T-helper 1 cell treated with Interleukin-12 subunit alpha and Interleukin-12 subunit beta and Interleukin-4 antibody, amounts not matched to agents 30 ng/mL and 1 ng/mL, for 36 hours (primary cell): ENCODE measurements at places on chromosomes 5 and 9. TPM values are rescaled to one million over a fixed set of nuclear protein-coding genes. Genes with fewer than 3 reads are reported as not detected.

The CCNJL gene
- not detected in 2 replicates for total RNA-seq

The ODF2 gene
- total RNA-seq: 43.4 and 47.0 TPM in 2 replicates

The PDZD2 gene
- total RNA-seq: not detected in 2 replicates

The ZMAT2 gene
- 62.0 and 63.3 TPM in 2 replicates for total RNA-seq

The TSLP gene
- total RNA-seq: 0.15 and 0.29 TPM in 2 replicates
